Nephron progenitor cell (in vitro differentiated cells): ENCODE measurements at places on chromosomes 1 and 21.

- no peaks in the 10 kb centered on the region for H3K27me3 ChIP-seq
- H3K4me3 ChIP-seq = no peak overlapping the region
- no peak for DNase-seq
- H3K36me3 ChIP-seq = no peaks in the 10 kb centered on the region
Observed at GRCh38 chr21:27206368-27206982, 239.6 kb upstream of the ADAMTS5 start.

DNA sequence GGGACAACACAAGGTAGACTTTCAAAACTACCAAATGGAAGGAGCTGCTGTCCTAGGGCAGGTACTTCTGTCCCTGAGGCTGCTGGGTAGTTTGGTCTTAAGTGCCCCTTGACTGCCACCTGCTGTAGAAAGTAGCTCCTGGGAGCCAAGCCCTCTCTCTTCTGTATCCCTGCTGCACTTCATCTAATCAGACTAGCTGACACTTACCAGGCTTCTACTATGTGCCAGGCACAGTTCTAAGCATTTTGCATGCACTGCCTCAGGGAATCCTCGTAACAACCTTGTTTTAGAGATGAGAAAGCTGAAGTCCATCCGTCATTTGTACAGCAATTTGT lies 15.9 kb upstream of the SRSF4 start:
- no peak overlapping the region for H3K4me3 ChIP-seq
- H3K4me1 ChIP-seq = no peaks in the 10 kb centered on the region
- no peak for DNase-seq
- H3K36me3 ChIP-seq = peaks cover 44% of the 10 kb centered on the region
- H3K27ac ChIP-seq = no peak overlapping the region

GRCh38 chr1:16617778-16618580 lies 4.6 kb upstream of the NBPF1 start:
- DNase-seq = peak; percentile 22
- H3K27me3 ChIP-seq = no peaks in the 10 kb centered on the region
- H3K4me3 ChIP-seq = no peak overlapping the region
- no peaks in the 10 kb centered on the region for H3K36me3 ChIP-seq
- H3K4me1 ChIP-seq = no peaks in the 10 kb centered on the region

- no peak overlapping the region for H3K4me3 ChIP-seq
- peaks cover 26% of the 10 kb centered on the region for H3K36me3 ChIP-seq
- peak overlapping the region; percentile 53 for H3K27ac ChIP-seq
- H3K27me3 ChIP-seq = no peaks in the 10 kb centered on the region
- DNase-seq = no peak
- no peaks in the 10 kb centered on the region for H3K4me1 ChIP-seq
Observed at GRCh38 chr1:232483826-232484225, 146.1 kb downstream of the SIPA1L2 start.

DNA sequence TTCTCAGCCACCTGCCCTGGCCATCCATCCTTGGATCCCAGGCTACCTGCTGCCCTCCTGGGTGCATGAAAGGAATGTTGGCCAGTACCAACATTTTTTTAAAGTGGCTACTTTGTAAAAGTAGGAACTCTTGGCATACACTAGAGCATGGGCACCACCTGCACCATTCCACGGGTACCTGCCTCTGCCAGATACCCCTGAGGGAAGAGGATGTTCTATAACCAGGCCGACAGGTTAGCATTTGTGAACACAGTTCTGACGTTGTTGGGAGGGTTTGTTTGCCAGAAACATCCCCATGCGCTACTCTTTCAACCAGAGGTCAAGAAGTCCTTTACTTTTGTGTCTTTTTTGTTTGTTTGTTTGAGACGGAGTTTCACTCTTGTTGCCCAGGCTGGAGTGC lies 43.0 kb downstream of the EVA1C start:
- H3K27ac ChIP-seq = no peak overlapping the region
- no peak overlapping the region for H3K4me3 ChIP-seq
- no peaks in the 10 kb centered on the region for H3K27me3 ChIP-seq
